ENCODE measurements at places on chromosomes 7 and 10.
A peak's percentile ranks its signal among the peaks of the same experiment; 100 is the strongest.

DNA sequence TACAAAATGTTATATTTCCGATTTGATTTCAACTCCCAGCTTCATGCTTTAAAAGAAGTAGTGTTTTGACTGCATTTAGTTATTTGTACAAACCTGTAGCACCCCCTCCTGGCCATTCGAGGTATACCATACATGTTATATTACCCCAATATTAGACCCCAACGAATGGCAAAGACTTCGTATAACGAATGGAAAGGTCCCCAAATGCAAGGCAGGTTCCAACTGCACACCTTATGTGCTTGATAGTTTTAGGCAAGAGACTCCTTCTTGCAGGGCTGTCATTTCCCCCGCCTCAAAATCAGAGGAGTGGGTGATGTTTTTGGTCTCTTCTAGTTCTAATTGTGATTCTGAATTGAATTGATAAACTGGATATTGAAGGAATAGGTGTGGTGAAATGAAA lies 101.1 kb upstream of the TARP start:
- no peaks in the 10 kb centered on the region for H3K27me3 ChIP-seq
- no peak overlapping the region for H3K27ac ChIP-seq
- H3K36me3 ChIP-seq: no peaks in the 10 kb centered on the region
- H3K4me1 ChIP-seq: no peaks in the 10 kb centered on the region

GRCh38 chr10:6044060-6044459 lies 18.1 kb downstream of the IL2RA start:
- no peak overlapping the region for H3K27ac ChIP-seq
- H3K4me3 ChIP-seq: no peak overlapping the region
- DNase-seq: peak; percentile 9
- no peaks in the 10 kb centered on the region for H3K4me1 ChIP-seq

GRCh38 chr10:4373098-4373497 lies 452.9 kb upstream of the AKR1E2 start:
- no peak for DNase-seq
- H3K27me3 ChIP-seq: no peaks in the 10 kb centered on the region
- H3K4me3 ChIP-seq: no peak overlapping the region
- no peaks in the 10 kb centered on the region for H3K36me3 ChIP-seq

GRCh38 chr10:98299341-98299740 lies 31.3 kb upstream of the LOXL4 start:
- no peaks in the 10 kb centered on the region for H3K27me3 ChIP-seq
- H3K4me1 ChIP-seq: peaks cover 6% of the 10 kb centered on the region
- H3K27ac ChIP-seq: no peak overlapping the region
- no peak overlapping the region for H3K4me3 ChIP-seq
- H3K36me3 ChIP-seq: no peaks in the 10 kb centered on the region
- peak; percentile 55 for DNase-seq

- H3K36me3 ChIP-seq: no peaks in the 10 kb centered on the region
- DNase-seq: no peak
- H3K27ac ChIP-seq: no peak overlapping the region
- H3K27me3 ChIP-seq: no peaks in the 10 kb centered on the region
- H3K4me1 ChIP-seq: peaks cover 3% of the 10 kb centered on the region
Observed at GRCh38 chr10:119216127-119216526, 8.8 kb downstream of the GRK5 start.

- no peak overlapping the region for H3K4me3 ChIP-seq
- no peaks in the 10 kb centered on the region for H3K27me3 ChIP-seq
- H3K36me3 ChIP-seq: peaks cover 9% of the 10 kb centered on the region
- no peak for DNase-seq
- H3K4me1 ChIP-seq: peaks cover 4% of the 10 kb centered on the region
Observed at GRCh38 chr7:12771378-12771877, 84.0 kb downstream of the ARL4A start.

DNA sequence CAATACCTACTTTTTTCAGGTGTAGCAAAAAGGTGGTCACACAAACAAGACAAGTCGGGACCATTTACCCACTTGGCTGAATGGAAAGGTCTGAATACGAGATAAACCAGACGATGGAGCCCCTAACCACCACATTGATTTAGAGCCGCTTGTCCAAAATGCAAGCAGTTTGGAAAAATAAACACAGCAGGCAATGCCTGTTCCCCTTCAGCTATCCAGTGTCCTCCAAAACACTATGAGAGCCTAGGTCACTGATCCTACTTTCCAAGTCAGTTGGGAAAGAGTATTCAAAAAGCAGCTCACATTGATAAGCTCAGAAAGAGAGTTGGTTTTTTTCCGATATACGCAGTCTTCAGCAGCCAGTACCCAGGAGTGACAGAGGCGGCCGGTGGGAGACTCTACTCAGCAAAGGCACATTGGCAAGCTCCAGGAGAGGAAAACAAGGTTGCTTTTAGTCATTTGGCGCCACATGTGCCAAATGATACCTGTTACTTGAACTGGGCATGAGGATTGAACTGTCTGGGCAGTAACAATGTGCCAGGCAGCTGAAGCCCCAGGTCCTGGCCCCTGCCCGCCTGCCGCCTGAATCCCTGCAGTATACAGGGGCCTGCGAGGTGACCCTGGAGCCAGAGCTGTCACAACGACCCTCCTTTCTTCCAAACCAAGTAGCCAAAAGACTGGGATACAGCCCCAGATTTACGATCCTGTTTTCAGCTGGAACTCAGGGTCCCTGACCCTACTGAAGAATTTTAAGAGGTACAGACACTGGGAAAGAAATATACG lies 109.8 kb downstream of the PIP4K2A start:
- peaks cover 1% of the 10 kb centered on the region for H3K27me3 ChIP-seq
- H3K4me1 ChIP-seq: no peaks in the 10 kb centered on the region
- H3K27ac ChIP-seq: no peak overlapping the region
- H3K36me3 ChIP-seq: peaks cover 29% of the 10 kb centered on the region
- DNase-seq: no peak

- no peaks in the 10 kb centered on the region for H3K36me3 ChIP-seq
- H3K27me3 ChIP-seq: no peaks in the 10 kb centered on the region
- no peak overlapping the region for H3K27ac ChIP-seq
- H3K4me1 ChIP-seq: 0 out of 2 replicates have a peak, but pooled peaks cover 2% of the 10 kb centered on the region
- H3K4me3 ChIP-seq: no peak overlapping the region
Observed at GRCh38 chr7:20539201-20539600, 76.3 kb upstream of the ABCB5 start.

- no peaks in the 10 kb centered on the region for H3K4me1 ChIP-seq
- H3K27ac ChIP-seq: no peak overlapping the region
- no peaks in the 10 kb centered on the region for H3K36me3 ChIP-seq
Observed at GRCh38 chr7:27213433-27214238, 13.7 kb upstream of the HOXA13 start.

DNA sequence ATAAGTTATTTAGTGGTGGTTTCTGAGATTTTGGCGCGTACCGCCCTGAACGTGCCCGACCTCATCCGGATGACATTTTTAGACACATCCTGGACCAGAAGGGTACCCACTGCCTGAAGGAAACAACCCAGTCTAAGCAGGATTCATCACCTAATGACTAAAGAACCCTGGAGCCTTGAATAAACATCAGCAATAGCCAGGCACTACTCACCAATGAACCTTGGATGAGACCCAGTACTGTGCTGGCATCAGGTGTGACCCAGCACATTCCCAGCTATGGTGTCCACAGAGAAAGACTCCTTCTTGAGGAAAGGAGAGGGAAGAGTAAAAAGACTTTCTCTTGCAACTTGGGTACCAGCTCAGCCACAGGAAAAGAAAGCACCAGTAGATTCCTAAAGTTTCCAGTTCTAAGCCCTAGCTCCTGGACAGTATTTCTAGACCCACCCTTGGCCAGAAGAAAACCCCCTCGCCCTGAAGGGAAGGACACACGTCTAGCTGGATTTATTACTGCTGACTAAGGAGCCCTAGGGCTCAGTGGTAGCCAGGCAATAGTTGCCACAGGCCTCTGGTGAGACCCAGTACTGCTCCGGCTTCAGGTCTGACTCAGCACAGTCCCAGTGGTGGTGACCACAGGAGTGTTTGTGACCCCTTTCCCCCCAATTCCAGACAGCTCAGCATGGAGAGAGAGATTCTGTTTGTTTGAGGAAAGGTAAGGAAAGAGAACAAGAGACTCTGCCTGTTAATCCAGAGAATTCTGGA lies 32.5 kb downstream of the ZNF277 start:
- no peak for DNase-seq
- peaks cover 13% of the 10 kb centered on the region for H3K36me3 ChIP-seq
- H3K27ac ChIP-seq: no peak overlapping the region
- no peaks in the 10 kb centered on the region for H3K27me3 ChIP-seq
- no peak overlapping the region for H3K4me3 ChIP-seq

DNA sequence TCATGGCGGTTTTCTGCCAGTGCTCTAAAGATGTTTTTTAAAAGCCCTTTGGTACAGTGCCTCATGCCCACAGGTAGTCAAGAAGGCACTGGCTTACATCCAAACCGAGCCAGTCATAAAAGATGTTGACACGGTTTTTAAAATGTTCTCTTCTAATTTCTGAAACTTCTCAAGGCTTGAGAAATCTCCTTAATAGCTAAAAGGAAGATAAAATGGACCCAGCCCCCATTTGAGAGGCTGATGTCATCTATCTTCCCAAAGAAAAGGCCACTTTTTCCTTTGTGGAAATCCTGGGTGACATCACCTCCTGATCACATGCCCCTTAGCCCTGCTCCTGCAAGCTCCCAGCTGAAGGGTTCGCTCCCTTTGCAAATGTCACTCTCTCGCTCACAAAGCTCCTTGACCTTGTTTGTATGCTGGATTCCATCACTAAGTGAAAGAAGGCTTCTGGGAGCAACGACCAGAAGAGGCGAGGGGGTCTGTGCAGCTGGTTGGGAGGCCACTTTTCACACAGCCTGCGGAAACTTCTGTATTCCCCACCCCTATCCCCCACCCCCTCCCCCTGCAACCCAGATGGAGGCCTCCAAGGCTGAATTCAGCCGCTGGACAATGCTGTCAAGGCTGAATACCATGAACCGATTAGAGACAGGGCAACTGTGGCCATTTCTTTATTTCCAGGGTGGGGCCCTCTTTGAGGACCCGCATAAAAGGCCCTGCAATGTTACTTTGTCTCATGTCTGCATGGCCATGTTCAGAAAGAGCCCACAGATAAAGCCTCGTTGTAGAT lies 122.8 kb downstream of the CUBN start:
- peaks cover 15% of the 10 kb centered on the region for H3K36me3 ChIP-seq
- no peak for DNase-seq
- no peak overlapping the region for H3K4me3 ChIP-seq
- no peak overlapping the region for H3K27ac ChIP-seq

DNA sequence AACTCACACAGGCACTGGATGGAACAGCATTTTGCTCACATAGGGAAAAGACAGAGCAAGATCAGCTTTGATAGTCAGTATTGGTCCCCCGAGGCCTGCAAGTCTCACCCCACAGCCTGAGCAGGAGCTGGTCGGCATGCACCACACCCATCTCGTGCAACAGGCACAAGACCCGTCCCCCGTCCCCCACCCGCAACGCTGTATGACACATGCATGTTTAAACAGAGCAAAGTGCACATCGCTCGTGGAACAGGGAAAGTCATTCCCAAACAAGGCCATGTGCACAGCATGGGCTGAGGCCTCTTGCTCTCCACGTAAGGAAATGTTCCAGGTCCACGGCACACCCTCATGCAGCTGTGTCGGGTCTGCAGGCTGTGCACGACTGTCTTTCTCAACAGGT lies 527.2 kb downstream of the ACTR3B start:
- peaks cover 2% of the 10 kb centered on the region for H3K36me3 ChIP-seq
- DNase-seq: no peak
- no peaks in the 10 kb centered on the region for H3K4me1 ChIP-seq

GRCh38 chr7:22393913-22394729 lies 37.2 kb upstream of the RAPGEF5 start:
- H3K4me1 ChIP-seq: no peaks in the 10 kb centered on the region
- H3K36me3 ChIP-seq: no peaks in the 10 kb centered on the region
- DNase-seq: no peak
- H3K27me3 ChIP-seq: no peaks in the 10 kb centered on the region
- H3K27ac ChIP-seq: no peak overlapping the region

DNA sequence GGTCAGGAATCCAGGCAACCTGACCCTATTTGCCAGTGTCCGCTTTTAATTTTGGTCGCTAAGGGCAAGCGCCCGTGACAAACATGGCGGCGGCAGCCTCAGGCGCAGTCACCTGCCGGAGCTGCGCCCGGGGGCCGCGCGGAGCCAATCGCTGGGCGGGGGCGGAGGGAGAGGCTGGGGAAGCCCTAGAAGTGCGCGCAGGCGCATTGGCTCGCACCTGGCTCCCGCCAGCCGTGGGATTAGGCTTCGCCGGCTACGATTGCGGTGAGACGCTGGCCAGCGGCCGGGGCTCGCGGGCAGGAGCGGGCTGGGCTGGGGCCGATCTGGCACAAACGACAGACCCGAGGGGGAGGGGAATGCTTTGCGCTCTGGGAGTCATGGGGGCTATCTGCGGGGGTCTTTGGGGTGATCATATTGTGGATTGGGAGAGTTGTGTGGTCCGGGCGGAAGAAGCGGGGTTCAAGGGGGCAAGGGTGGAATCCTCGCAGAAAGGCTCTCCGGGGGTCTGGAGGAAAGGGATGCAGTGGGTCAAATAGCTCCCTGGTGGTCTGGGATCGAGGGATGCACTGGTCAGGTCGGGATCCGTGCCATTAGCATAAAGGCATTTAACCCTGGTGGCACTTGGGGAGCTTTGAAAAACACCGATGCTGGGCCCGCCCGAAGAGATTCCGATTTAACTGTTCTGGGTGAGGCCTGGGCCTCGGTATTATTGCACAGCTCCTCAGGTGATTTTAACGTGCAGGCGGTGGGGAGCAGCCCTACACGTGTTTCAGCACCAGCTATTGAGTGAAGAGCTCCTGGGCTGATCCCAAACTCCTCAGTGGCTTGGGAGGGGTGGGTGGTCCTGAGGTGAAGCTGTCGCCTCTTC lies 10.1 kb upstream of the C10orf95 start:
- DNase-seq: peak; percentile 95
- H3K36me3 ChIP-seq: peaks cover 2% of the 10 kb centered on the region

GRCh38 chr10:96512524-96513304 lies 1.0 kb downstream of the TLL2 start:
- DNase-seq: peak; percentile 59
- H3K36me3 ChIP-seq: no peaks in the 10 kb centered on the region
- H3K27me3 ChIP-seq: peaks cover 13% of the 10 kb centered on the region
- H3K4me1 ChIP-seq: peaks cover 9% of the 10 kb centered on the region
- H3K4me3 ChIP-seq: peak overlapping the region; percentile 61

DNA sequence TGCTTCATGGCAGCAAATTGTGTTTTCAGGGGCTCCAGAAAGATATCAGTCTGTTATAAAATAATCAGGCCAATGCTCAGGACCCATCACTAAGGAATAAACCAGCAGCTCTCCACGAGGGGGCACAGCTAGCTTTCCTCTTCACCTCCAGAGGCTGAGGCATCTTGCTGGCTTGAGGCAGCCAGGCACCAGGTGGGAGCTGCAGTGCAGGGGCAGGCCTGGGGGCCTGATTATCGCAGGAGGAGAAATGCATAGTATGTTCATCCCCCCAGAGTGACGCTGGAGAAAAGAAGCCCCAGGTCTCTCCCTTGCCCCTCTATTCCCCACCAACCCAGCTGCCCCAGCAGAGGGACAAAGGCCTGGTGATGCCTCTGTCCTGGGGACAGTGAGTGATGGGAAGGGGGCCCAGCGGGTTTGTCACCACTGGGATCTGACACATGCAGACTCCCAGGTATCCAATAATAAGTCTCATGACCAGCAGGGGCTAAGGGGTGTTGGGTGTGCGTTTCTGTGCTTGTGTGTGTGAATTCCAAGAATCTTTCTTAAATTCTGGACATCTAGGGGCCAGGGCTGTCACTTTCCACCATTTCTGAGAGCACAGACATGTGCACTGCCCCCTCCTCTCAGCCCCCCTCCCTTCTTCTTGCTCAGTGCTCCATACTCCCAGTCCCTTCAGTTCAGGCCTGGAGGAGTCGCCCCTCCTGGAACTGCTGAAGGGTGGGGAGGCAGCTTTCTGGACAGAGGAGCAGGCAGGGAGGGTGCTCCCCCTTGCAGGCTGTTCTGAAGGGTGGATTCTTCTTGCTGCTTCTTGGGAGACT lies 128.1 kb upstream of the FAM20C start:
- no peak overlapping the region for H3K27ac ChIP-seq
- no peaks in the 10 kb centered on the region for H3K4me1 ChIP-seq
- no peaks in the 10 kb centered on the region for H3K36me3 ChIP-seq
